ENCODE measurements at places on chromosomes 2 and 18.

DNA sequence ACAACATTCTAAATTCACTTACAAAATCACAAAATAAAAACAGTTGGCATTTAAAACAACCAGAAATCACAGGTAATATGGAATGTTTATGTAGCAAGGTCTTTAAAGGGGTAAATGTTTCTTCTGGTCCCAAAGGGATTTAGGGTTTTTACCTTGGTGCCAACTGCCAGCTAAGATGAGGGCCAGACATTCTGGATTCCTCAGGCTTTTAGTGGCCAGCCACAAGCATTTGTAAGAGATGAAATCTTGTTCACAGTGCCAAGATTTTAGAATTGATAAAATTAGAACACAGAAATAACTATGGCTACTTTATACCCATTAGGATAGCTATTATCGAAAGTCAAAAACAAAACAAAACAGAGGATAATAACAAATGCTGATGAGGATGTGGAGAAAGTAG lies 60.4 kb upstream of the CDKL4 start:
- DNase-seq: no peak

- no peak for DNase-seq
These were observed 61.2 kb downstream of the RALBP1 start for GRCh38 chr18:9536354-9537152.

DNA sequence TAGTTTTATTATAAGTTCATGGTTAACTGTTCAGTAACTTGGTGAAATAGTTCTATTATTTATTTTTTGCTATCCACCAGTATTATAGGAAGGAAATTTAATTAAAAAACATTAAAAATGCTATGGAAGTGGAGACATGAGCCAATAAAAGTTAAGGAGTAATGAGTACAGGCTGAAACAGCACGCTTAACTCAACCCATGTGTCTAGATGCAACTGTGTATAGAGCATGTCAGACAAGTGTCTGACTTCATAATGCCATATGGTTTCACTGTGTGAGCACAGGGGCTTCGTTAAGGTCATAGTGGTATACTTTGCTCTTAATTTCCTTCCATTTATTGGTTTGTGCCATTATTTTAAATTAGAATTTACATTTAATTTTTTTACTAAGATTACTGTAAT lies 566.8 kb upstream of the NRP2 start:
- DNase-seq: no peak

DNA sequence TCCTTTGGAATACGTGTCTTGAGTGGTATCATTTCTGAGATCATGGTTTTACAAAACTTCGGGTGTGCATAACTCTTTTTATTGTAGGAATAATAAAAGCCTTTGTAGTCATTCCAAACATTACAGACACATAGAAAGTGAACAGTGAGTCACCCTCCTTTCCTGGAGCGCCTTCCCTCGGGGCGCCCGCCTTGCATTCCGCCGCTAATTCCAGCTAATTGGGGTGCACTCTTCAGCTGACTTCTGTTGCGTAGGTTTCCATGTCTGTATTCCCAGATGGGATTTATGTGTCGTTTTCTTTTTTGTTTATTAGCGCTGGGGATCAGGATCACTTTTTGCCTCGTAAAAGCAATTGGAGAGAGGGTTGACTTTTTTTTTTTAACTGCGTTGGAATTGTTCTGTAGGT lies 18.7 kb downstream of the SH3BP4 start:
- DNase-seq: no peak

- DNase-seq: no peak
These were observed 3.1 kb downstream of the DCC start for GRCh38 chr18:52343138-52343537.

- no peak for DNase-seq
These were observed 71.2 kb upstream of the FOSL2 start for GRCh38 chr2:28321426-28321825.

GRCh38 chr2:217638031-217638430 lies 364.8 kb downstream of the TNS1 start:
- no peak for DNase-seq
